ENCODE measurements at places on chromosomes 11 and 22. TPM values are rescaled to one million over a fixed set of nuclear protein-coding genes. Genes with fewer than 3 reads are reported as not detected.

DNA sequence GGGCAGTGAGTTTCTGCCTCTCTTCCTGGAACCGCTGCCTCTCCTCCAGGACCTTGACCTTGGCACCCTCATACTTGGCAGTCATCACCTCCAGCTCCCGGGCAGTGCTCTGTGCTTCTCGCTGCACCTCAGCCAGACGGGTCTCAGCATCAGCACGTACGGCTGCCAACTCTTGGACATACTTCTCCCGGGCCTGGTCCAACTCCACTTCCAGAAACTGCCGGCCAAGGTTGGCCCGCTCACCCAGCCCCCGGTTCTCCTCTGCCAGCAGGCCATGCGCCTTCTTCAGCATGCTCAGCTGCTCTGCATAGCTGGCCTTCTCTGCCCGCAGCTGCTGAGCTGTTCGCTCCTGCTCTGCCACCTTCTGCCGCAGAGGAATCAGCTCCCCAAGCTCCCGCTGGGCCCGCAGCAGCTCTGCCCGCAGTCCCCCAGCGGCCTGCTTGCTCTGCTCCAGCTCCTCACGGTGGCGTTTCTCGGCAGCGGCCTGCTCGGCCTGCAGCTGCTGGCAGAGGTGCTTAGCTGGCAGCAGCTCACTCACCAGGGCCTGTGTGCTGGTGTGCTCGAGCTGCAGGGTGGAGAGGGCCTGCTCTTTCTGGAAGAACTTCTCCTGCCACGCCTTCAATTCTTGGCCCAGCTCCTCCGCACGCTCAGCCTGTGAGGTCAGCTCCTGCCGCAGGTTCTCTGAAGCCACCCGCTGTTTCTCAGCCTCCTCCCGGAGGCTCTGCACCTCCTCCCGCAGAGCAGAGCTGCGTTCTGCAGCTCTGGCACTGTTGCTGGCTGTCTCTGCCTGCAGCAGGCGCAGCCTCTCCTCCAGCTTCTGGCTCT, 14.4 kb downstream of the IL18BP start:
- no peaks in the 10 kb centered on the region for H3K4me1 ChIP-seq
- no peak overlapping the region for H3K4me3 ChIP-seq
- peaks cover 87% of the 10 kb centered on the region for H3K36me3 ChIP-seq
- DNase-seq = no peak
- no peak overlapping the region for H3K27ac ChIP-seq

GRCh38 chr22:39287076-39287725, 32.2 kb downstream of the RPL3 start:
- no peak for DNase-seq
- H3K36me3 ChIP-seq = no peaks in the 10 kb centered on the region
- H3K27me3 ChIP-seq = no peaks in the 10 kb centered on the region
- no peak overlapping the region for H3K27ac ChIP-seq

DNA sequence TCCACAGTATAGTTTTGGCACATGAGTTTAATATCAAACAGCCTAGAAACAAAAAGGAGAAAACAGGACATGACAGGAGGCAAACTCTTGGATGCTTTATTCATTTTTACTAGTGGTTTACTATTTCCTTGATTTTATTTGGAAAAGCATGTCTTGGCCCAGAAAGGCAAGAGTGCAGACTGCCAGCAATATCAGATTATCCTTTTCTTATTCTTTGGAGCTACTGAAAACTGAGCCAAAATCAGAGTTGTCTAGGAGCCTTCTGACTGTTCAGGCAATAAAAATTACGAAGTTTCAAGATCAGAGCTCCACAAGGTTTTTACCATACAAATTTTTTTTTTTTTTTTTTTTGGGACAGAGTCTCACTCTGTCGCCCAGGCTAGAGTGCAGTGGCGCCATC, 16.0 kb downstream of the CELF1 start:
- H3K27ac ChIP-seq = no peak overlapping the region
- H3K27me3 ChIP-seq = no peaks in the 10 kb centered on the region
- peaks cover 42% of the 10 kb centered on the region for H3K36me3 ChIP-seq
- DNase-seq = no peak

DNA sequence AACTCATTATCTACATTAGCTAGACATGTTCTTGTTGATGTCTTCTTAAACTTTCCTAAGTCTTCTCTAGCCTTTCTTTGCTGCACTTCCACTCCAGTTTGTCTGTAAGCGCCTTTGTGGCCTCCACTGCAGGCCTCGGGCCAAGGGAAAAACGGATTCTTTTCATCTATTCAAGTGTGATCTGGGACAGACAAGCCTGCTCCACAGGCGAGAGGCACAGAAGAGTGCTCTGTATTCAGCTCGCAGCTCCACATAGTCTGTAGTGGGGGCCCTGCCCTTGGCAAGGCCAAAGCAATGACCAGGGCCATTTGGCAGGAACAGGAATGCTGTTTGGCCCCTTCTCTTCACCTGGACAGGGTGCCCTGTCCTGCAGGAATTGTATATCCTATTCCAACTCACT, 84.1 kb upstream of the BARX2 start:
- no peaks in the 10 kb centered on the region for H3K36me3 ChIP-seq
- peaks cover 7% of the 10 kb centered on the region for H3K27me3 ChIP-seq
- H3K4me3 ChIP-seq = no peak overlapping the region
- H3K27ac ChIP-seq = peak overlapping the region; percentile 50
- no peak for DNase-seq

DNA sequence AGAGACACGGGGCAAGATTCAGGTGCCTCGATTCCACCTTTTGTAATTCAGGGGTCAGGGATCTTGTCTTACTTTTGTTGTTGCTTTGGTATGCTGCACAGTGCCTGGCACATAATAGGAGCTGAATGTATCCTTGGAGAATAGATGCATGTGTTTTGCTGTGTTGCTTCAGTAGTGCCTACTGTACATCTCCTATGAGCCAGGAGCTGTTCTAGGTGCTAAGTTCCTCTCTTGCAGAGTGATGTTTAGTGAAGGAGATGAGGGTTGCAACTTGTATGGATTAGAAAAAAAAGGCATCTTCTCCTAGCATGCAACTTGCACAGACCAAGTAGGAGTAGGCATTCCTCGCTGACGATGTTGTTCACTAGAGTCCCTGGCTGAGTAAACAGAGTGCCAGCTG, 555.4 kb downstream of the NTM start:
- no peaks in the 10 kb centered on the region for H3K27me3 ChIP-seq
- no peaks in the 10 kb centered on the region for H3K4me1 ChIP-seq
- no peaks in the 10 kb centered on the region for H3K36me3 ChIP-seq
- no peak overlapping the region for H3K4me3 ChIP-seq

DNA sequence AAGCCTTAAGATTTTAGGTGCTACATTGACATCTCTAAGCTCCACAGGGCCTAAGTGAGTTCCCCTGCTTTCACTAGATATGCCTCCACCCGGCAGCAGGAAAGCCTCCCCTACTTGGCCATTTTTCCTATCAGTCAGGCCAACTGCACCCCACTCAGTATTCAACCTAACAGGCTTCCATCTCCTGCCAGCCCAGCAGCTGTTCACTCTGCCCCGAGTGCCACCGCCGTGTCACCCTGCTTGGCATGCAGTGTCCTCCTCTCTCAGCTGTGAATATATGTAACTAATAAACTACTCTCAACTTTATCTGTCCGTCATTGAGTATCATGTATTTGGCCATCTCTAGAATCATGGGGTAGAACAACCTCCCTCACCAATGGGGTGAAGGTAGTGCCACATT, 9.0 kb upstream of the OR6M1 start:
- DNase-seq = no peak
- H3K27ac ChIP-seq = no peak overlapping the region
- no peaks in the 10 kb centered on the region for H3K4me1 ChIP-seq
- H3K4me3 ChIP-seq = no peak overlapping the region
- no peaks in the 10 kb centered on the region for H3K36me3 ChIP-seq
- no peaks in the 10 kb centered on the region for H3K27me3 ChIP-seq

GRCh38 chr22:45341498-45341897, 31.8 kb downstream of the FAM118A start:
- peaks cover 79% of the 10 kb centered on the region for H3K36me3 ChIP-seq
- no peak for DNase-seq
- no peaks in the 10 kb centered on the region for H3K27me3 ChIP-seq
- no peak overlapping the region for H3K27ac ChIP-seq

DNA sequence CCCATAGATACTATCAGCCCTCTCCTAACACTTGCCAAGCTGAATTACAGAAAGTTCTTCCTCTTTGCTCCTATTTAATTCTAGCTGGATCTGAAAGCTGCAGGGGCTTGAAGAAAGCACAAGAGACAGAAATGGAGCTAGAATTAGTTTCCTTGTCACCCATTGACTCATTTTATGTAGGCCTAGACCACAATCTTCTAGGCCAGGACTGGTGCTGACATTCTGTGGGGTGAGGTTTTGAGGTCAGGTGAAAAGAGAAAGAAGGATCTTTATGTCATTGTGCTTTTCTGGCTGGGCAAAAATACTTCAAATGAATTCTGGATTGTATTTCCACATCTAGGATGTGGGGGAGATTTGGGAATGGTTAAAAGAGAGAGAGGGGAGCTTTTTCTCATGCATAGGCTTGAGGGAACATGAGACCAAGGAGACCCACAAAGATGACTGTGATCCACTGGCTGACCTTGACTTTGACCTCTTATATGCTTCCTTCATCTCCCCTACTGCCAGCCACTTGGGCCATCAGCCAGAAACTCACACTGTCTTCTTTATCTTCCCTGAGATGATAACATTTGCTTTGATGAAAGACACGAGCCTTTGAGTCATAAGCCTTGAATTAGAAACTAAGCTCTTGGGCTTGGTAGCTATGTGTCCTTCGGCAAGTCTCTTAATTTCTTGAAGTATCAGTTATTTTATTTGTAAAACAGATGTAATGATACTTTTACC, 274.9 kb upstream of the CADM1 start:
- H3K4me1 ChIP-seq = peaks cover 13% of the 10 kb centered on the region
- H3K4me3 ChIP-seq = no peak overlapping the region
- no peak for DNase-seq

DNA sequence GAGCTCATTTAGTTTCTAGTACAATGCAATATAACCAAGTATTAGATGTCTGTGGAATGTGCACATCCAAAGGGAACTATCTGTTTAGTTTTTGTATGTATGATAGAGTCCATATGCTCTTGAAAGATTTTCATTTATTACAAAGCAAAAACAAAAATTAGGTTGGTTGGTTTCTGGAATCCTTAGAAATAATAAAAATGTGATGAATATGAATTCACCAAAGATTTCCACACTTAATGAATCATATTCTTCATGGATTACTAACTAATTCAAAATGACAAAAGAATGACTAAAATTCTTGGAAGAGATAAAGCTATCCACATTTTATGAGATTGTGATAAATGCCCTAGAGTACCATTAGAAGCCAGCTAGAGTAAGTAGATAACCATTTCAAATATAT, 261.1 kb downstream of the SBF2 start:
- H3K4me1 ChIP-seq = no peaks in the 10 kb centered on the region
- no peaks in the 10 kb centered on the region for H3K36me3 ChIP-seq
- DNase-seq = no peak

DNA sequence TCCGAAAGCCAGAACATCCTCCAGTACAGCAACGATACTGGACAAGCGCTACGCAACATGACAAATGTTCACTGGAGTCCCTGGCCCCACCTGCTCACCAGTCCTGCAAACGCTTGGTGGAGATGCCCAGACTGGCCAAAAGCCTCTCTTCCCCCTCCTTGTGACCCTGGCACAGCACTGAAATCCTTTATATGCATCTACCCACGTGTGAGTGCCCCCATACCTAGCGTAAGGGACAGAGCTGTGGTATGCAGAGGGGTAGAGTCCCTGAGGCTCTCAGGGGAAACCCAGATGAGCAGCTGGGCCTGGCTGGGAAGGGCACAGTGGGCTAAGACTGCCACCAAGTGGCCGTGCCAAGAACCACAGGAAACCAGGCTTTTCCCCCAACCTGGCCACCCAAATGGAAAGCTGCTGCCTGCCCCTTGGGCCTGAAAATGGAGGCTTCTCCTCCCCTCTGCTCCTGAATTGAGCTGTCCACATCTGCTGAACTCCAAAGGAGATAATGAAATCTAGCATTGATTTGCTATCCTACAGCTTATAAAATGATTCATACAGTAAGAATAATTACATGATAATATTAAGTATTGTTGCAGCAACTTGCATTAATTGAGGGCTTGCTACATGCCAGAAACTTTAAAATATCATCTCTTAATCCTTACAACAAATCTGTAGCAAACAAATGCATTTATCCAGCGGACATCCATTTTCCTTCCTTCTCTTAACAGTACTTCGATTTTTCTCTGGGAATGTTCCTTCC, 24.8 kb upstream of the TTC12 start:
- H3K36me3 ChIP-seq = no peaks in the 10 kb centered on the region
- H3K4me1 ChIP-seq = no peaks in the 10 kb centered on the region
- DNase-seq = peak; percentile 93
- no peak overlapping the region for H3K4me3 ChIP-seq

DNA sequence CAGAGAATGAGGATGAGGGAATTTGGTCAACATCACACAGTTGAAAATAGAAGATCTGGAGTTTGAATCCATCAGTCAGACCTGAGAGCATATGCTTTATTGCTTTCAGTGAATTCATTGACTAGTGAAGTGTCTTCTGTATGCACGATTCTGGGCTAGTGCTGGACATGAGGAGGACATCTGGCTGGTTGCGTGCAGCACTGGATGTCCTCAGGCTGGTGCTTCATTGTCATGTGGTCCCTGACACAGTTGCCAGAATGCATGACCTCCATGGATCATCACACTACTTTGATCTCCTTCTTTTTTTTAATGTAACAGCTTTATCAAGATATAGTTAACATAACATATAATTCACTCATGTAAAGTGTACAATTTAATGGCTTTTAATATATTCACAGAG, 44.5 kb upstream of the MMP7 start:
- no peaks in the 10 kb centered on the region for H3K36me3 ChIP-seq
- H3K27me3 ChIP-seq = no peaks in the 10 kb centered on the region
- no peaks in the 10 kb centered on the region for H3K4me1 ChIP-seq
- no peak for DNase-seq
- H3K4me3 ChIP-seq = no peak overlapping the region

DNA sequence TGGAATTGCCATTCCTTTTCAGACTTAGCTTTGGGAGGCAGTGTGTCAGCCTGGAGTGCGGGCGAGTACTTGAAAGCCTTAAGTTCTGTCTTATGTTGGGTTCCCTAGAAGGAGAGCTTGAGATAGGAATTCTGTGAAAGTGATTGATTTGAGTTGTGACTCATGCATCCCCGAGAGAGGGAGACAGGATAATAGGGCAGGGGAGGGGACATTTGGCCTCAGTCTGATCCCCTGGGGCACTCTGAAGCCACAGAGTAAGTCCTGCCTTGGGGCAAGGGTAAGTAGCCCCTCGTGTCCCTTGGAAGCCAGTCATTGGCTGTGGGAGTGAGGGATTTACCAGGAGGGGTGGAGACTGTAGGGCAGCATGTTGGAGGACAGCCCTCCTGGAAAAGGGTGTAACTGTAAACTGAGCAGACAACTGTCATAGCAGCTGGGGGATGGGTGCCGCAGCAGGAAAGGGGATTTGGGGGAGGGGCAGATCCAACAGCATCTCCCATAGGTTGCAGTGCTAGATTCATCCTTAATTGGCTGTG, 44.0 kb downstream of the KIAA1671 start:
- H3K4me3 ChIP-seq = peak overlapping the region; percentile 72
- H3K27me3 ChIP-seq = no peaks in the 10 kb centered on the region
- H3K4me1 ChIP-seq = peaks cover 15% of the 10 kb centered on the region
- DNase-seq = peak; percentile 96
- H3K27ac ChIP-seq = peak overlapping the region; percentile 50

The ZNF74 gene
- 40.3 TPM for total RNA-seq

The LSP1 gene
- not detected for total RNA-seq

The USP2 gene
- total RNA-seq = 17.8 TPM

The ADM gene
- 31.5 TPM for total RNA-seq

The HDHD5 gene
- total RNA-seq = 123 TPM

The KIAA1671 gene
- total RNA-seq = 45.1 TPM

The CD6 gene
- total RNA-seq = 1.5 TPM

Data from endodermal cell (in vitro differentiated cells).